Activated CD4-positive, CD25-positive, alpha-beta regulatory T cell treated with anti-CD3 and anti-CD28 coated beads, Interleukin-2, amount 50 U/mL, for 24 hours (primary cell): ENCODE measurements at places on chromosomes 4 and X.

- ATAC-seq, result no peak
Observed at GRCh38 chr4:128916832-128917231, 107.3 kb downstream of the JADE1 start.

- ATAC-seq, result no peak
Observed at GRCh38 chr4:149999485-150000074, 78.7 kb upstream of the DCLK2 start.

DNA sequence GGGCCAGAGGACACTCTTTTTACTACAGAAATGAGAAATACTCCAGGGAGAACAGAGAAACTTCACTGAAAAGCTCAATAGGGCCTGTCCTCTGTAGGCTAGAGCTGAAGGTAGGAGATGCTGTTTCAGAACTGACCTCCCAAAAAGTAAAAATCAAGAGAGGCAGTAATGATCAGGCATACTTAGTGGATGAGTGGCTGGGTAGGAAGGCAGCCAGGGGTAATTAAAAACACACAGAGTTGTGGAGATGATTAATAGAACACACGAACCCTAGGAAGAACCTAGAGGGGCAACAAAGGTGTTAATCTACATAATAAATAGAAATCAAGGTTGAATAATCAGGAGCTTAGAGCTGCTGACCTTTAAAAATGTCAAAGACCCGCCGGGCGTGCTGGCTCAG lies 582.4 kb upstream of the ADGRL3 start:
- no peak for ATAC-seq

DNA sequence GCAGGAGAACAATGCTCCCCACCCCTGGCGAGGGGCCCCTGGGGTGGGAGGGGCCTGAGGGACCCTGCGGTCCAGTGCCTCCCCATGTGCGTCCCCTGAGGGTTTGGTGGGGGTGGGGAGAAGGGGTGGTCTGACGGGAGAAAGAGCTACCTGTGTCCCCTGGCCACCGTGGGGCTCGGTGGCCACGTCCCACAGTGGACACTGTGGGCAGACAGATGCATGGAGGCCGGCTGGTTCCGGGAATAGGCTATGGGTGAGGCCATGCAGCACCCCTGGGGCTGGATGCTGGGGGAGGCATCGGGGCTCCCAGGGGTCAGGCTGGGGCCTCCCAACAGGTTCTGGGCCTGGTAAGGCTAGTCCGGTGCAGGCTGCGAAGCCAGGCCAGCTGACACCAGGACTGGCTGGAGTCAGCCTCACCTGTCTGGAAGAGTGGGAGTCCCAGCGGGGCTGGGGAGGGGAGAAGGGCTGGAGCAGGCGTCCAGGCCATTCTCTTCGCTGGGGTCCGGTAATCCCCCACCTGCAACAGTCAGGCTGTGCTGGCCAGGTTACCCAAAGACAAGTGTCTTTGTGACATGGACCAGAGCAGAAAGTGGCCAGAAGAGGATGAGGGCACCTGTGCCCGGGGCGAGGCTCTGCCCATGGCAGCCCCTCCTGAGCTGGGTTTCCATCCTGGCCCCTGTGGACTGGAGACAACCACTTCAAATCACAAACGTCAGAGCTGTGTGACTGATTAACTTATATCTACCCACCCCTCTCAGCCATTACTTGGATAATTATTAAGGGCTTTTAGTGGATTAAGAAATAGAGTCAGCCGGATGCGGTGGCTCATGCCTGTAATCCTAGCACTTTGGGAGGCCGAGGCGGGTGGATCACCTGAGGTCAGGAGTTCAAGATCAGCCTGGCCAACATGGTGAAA lies 1.4 kb upstream of the FAM53A start:
- no peak for ATAC-seq

- ATAC-seq, result no peak
Observed at GRCh38 chrX:63920875-63921274, 135.9 kb upstream of the ARHGEF9 start.

DNA sequence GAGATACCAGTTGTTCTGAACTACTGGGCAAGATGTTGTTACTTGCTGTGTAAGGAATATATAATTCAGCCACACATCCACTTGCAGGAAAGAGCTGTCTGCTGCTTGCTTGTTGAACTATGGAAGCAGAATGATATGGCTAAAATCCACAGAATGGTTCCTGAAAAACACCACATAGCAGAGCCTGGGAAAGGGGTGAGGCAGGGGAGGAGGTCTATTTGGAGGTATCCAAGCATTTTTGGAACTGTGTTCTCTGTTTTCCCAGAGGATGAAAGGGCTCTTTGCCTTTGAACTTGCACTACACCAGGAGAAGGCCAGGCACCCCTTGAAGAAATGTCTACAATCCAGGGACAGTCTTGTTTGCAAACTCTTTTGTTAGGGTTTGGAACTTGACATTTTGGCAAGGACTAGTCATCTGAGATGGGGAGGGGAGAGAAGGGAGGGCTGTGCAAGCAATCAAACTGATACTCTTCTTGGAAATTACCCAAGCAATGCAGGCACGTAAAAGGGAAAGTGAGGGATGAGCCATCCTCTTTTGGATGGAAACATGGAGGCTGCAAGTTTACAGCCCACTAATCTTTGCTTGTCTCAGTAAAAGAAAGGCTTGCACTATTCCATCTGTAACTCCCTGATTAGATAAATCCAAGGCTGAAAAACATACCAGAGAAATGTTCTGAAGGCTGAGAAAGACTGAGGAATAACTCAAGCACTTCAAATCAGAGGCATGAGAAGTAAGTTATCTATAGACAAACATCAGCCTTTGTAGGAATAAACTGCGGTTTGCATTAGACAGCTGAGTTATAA lies 141.0 kb downstream of the TSPAN5 start:
- ATAC-seq, result no peak

DNA sequence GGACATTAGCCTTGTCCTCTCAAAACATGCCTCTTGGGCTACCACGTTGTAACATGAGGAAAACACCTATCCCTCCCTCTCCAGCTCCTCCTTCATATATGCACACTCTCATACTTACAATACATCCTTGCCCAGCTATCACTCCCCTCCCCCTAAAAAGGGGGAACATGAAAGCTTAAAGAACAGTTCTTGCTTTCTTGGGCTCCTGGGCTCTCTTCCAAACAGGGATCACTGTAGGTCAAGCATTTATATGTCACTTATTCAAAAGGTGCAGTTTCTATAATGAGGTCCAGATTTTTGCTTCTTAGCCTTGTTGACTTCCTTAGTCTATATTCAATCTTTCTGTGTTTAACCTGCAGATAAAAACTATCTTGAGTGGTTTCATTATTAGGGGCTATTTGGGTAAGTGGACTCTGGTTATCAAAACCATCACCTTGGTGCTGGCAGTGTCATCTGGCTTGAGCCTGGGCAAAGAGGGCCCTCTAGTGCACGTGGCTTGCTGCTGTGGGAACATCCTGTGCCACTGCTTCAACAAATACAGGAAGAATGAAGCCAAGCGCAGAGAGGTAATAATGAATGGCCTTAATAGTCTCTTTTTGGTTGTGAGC lies 119.4 kb downstream of the AKAP4 start:
- no peak for ATAC-seq

- ATAC-seq, result no peak
Observed at GRCh38 chr4:1987296-1987695, 21.5 kb downstream of the NELFA start.

DNA sequence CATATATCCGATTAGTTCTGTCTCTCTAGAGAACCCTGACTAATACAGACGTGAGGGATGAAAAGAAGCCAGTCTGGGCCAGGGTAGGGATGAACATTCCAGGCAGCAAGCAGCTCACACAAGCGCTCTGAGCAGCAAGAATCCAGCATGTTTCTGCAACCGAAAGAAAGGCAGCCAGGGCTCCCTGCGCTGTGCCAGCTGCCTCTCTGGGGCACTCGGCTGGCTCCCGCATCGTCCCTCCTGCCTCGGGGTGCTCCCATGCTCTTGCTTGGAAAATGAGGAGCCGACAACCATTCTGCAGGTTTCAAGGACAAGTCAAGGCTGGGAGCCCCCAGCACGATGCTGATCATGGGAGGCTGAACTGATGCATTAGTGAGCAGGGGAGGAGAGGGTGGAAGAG lies 7.0 kb downstream of the JAKMIP1 start:
- no peak for ATAC-seq

DNA sequence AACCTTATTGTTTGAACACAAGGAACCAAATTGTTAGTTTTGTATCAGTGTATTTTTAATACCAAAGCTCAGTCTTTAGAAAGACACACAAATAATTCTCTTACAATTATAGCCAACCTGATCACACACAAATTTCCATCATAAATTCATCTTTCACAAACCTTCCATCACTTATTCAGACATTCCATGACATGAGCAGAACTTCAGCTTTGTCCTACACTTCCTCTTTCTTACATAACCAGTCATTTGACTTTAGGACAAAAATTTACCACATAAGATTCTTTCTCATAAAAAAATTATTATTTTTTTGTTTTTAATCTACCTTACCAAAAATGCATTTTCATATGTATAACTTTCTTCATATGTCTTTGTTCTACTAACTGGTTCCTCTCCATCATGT lies 312.2 kb downstream of the GALNTL6 start:
- no peak for ATAC-seq

DNA sequence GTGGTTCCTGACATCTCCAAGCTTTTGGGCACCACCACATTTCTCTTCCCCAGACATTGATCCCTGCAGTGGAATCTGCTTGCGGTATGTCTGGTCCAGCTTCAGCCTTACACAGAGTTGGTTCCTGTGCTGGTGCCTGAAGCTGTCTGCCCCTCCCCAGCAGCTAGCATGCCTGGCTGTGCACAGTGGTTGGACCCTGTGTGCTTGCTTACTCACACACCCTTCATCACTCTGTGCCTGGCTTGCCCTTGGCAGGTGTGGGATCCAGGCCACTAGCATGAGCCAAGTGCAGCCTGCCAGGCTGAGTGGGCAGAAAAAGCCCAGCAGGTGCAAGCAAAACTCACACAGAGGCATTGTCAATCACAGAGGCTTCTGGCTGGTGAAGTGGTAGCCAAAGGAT lies 473.8 kb downstream of the ACTRT1 start:
- no peak for ATAC-seq

DNA sequence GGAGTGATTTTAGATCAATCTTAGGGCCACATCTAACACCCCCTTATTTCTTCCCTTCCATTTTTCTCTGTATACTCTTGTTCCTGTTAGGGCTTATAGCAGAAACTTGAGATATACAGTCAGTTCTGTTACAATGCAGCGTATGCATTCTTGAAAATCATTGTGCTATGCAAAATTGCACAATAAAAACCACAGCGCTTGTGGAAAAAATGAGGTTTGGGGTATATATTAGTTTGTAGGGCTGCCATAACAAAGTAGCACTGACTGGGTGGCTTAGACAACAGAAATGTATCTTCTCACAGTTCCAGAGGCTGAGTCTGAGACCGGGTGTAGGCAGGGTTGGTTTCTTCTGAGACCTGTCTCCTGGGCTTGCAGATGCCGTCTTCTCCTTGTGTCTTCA lies 59.0 kb downstream of the WWC2 start:
- no peak for ATAC-seq

DNA sequence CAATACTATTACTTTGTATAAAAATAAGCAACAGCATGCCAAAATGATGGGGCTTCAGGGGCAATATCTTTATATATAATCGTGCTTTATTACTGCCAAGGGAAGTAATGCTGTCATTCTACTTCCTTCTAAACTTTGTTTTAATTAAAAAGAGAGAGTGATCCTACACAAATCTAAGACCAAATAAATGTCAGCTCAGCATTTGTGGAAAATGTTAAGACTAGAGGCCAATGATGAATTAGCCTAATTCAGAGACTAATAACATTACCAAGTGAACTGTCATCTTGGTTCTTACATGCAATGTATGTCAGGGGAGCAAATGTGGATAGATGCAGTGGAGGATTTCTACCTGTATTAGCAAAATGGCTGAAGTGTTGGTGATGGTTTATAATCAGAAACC lies 166.4 kb upstream of the PTCHD1 start:
- ATAC-seq, result no peak

GRCh38 chr4:110292994-110293744 lies 94.8 kb upstream of the ELOVL6 start:
- ATAC-seq, result no peak

- no peak for ATAC-seq
Observed at GRCh38 chr4:1556541-1557220, 127.4 kb downstream of the FAM53A start.

- no peak for ATAC-seq
Observed at GRCh38 chr4:128155231-128155855, 94.2 kb downstream of the LARP1B start.

GRCh38 chrX:1534301-1535168 lies 2.5 kb downstream of the P2RY8 start:
- ATAC-seq, result peak; percentile 9

DNA sequence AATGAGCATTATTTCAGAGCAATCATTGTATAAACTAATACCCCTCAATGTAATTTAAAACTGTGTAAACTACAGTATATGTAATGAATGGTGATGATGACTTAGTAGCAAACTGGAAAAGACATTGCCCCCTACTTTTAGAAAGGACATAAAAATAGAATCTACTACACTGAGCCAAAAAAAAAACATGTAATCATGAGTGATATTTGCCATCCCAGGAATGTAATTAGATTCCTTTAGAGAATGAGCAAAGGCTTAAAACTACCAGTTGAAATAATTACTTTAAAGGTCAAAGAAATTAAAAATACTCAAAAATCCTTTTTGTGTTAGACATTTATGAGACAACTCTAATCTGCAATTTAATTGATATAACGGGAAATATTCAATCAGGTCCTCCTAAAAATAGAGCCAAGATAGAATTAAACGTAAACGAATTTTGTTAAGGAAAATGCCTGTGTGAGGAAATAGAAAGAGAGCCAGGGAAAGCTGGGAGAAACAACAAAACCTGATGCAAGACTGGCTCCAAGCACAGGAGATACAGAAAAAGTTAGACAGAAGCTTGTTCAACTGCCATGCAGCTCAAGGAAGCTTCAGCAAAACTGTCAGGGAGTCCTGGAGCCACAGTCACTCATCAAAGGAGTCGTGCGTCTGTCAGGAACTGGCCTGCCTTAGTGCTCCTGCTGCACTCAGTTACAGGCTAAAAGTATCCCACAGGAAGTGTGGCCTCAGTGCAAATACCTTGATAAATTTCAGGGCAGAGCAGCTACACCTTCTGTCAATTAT lies 655.7 kb upstream of the INTU start:
- ATAC-seq, result no peak

GRCh38 chrX:155028877-155029291 lies 2.2 kb downstream of the FUNDC2 start:
- no peak for ATAC-seq

GRCh38 chr4:101604976-101605375 lies 185.6 kb upstream of the BANK1 start:
- ATAC-seq, result no peak
